AG08395 (cell line): ENCODE measurements at places on chromosomes 4 and X.

DNA sequence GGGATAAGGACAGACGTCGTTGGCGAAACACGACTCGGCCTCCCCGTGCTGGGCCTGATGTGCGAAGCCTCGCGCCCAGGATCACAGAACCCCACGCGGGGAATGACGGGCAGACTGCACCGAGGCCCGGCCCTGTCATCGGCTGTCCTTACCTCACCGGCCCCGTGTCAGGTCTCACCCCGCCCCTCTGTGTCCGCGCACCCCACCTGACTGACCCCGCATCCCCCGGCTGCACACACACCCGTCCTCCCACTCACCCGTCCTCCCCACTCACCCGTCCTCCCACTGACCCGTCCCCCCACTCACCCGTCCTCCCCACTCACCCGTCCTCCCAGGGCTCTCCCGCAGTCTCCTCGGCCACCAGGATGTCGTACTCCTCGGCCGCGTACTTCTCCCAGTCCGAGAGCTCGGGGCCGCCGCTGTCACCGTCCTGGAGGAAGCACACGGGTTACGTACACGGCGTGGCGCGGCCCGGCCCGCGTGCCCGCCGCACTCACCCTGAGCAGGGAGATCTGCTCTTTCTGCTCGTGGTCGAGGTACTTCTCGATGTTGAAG is 19.8 kb upstream of the GTPBP6 start:
- no peak for DNase-seq

GRCh38 chr4:89364541-89364940 is 56.9 kb upstream of the GPRIN3 start:
- no peak for DNase-seq

- no peak for DNase-seq
Measured at GRCh38 chr4:141192564-141192963, 28.1 kb upstream of the ZNF330 start.

- no peak for DNase-seq
Measured at GRCh38 chrX:41723826-41724225, at the start of gene GPR82. Gene GPR82 (plus strand): TSS chrX:41724181. CDS start chrX:41727027, 2,846 bp downstream.

- peak; percentile 79 for DNase-seq
Measured at GRCh38 chr4:111678479-111678878, 466.8 kb upstream of the FAM241A start.

- no peak for DNase-seq
Measured at GRCh38 chrX:24842486-24842885, 148.8 kb downstream of the POLA1 start.

GRCh38 chr4:107444-108429 is 16.6 kb upstream of the ZNF718 start:
- no peak for DNase-seq

- DNase-seq = no peak
Measured at GRCh38 chrX:137547291-137547690, 18.6 kb upstream of the ZIC3 start.

GRCh38 chr4:42523066-42523718 is 125.9 kb downstream of the SHISA3 start:
- DNase-seq = no peak

- peak; percentile 90 for DNase-seq
Measured at GRCh38 chr4:72312032-72312650, 256.9 kb downstream of the ADAMTS3 start.

GRCh38 chrX:88135735-88136134 is 611.3 kb upstream of the CPXCR1 start:
- no peak for DNase-seq

- no peak for DNase-seq
Measured at GRCh38 chr4:188624370-188624769, 485.1 kb downstream of the TRIML1 start.

GRCh38 chrX:66005830-66006449 is 33.9 kb downstream of the VSIG4 start:
- no peak for DNase-seq

- no peak for DNase-seq
Measured at GRCh38 chr4:123346951-123347350, 49.6 kb upstream of the SPRY1 start.

DNA sequence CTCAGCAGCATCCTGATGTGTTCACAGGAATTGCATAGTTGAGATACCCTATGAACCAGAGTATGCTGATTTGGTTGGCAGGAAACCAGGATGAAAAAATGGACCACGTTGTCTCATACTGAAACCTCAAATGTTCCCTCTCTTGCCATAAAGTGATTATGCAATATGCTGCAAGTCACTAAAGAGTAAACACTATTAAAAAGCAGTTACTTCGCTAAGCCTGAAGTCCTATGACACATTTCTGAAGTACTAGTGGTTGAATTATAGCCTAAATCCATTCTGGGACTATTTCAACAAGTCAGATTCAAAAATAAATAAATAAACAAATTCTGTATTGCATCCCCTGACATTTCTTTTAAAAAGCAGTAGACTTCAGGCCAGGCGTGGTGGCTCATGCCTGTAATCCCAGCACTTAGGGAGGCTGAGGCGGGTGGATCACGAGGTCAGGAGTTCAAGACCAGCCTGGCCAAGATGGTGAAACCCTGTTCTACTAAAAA is 106.0 kb upstream of the NAP1L5 start:
- peak; percentile 74 for DNase-seq

GRCh38 chr4:99483636-99484035 is 27.2 kb upstream of the C4orf17 start:
- no peak for DNase-seq

GRCh38 chr4:55345054-55345453 is 988 bp upstream of the SRD5A3 start:
- DNase-seq = no peak

DNA sequence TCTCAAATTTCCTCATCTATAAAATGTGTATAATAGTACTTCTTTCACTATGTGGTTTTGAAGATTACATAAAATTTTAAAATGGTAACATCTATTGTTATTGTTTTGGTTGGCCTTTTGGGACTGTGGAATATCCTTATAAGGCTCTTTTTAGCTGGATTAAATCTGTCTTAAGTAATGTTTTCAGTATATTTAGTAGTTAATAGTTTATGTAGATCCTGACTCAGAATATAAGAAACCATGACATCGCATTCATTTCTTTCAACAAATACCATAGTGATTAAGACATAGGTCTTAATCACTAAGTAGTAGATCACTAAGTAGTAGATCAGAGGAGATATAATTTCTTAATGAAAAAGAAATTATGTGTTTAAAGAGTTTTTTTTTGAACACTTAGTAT is 48.5 kb downstream of the MRPL1 start:
- no peak for DNase-seq

DNA sequence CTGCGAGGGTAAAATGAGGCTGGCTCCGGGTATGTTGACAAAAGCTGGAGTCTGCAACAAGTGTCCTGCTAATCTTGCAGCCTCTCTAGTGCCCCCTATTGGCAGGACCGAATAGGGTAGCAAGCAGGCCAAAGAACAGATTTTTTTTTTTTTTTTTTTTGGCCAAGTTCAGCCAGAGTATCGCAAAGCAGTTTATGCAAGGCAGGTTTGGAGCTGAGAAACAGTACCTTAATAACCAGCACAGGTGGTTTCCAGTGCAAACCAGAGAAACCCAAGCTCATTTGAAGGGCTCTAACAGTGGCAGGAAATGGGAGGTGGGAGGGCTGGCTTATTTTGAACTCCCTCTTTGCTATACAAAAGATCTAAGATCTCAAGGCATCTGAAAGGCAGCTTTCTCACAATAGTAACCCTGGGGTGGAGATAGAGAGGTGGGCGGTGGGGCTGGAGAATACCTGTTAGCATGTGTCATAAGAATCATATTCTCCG is 38.2 kb upstream of the OCIAD2 start:
- no peak for DNase-seq

DNA sequence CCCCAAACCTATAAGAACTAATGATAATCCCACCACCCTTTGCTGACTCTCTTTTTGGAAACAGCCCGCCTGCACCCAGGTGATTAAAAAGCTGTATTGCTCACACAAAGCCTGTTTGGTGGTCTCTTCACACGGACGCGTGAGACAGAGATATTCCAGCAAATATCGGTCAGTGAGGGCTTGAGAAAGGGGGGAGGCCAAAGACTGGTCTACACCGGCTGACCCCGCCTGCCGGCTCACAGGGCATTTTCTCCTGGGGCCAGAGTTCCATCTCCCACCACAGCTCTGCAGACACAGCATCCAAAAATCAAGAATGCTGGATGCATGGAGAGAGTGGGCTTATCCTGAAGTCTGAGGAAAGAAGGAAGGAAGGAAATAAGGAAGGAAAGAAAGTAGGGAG is 176.0 kb downstream of the SHOX start:
- DNase-seq = no peak

- DNase-seq = no peak
Measured at GRCh38 chrX:19625612-19626011, 110.3 kb upstream of the MAP3K15 start.

DNA sequence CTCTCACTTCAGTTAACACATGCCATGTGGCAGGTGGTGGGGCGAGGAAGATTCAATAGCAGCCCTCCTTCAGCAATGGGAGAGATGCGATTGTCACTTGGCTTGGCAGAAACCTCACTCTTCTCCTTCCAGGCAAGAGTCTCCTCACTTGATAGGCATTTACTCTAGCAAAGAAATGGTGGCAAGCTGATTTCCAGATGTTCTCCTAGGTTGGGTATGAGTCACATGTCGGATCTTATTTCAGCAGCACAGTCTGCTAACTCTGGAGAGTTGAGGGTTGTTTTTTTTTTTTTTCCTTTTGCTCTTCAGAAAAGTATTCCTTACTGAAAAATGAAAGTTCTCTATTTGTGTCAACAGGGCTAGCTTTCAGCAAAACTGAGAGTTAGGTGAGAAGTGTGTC is 119.5 kb upstream of the CHRDL1 start:
- DNase-seq = peak; percentile 44

DNA sequence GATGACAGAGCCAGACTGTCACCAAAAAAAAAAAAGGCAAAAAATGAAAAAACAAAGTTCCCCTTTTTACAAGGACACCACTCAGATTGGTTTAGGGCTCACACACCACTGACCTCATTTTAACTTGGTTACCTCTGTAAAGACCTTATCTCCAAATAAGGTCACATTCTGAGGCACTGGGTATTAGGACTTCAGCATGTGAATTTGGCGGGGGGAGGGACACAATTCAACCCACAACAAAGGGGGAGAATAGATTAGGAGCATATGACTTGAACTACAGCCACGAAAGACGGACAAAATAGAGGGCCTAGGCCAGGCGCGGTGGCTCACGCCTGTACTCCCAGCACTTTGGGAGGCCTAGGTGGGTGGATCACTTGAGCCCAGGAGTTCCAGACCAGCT is 31.0 kb upstream of the ARAF start:
- no peak for DNase-seq

- DNase-seq = no peak
Measured at GRCh38 chr4:55568905-55569504, 22.3 kb upstream of the CLOCK start.

- DNase-seq = peak; percentile 43
Measured at GRCh38 chr4:159229164-159229563, 126.3 kb downstream of the RAPGEF2 start.

GRCh38 chrX:118396113-118396512 is 50.2 kb downstream of the WDR44 start:
- no peak for DNase-seq

GRCh38 chr4:13529128-13529919 is 15.0 kb downstream of the NKX3-2 start:
- peak; percentile 1 for DNase-seq

GRCh38 chr4:1093391-1094335 is 19.7 kb downstream of the RNF212 start:
- no peak for DNase-seq

DNA sequence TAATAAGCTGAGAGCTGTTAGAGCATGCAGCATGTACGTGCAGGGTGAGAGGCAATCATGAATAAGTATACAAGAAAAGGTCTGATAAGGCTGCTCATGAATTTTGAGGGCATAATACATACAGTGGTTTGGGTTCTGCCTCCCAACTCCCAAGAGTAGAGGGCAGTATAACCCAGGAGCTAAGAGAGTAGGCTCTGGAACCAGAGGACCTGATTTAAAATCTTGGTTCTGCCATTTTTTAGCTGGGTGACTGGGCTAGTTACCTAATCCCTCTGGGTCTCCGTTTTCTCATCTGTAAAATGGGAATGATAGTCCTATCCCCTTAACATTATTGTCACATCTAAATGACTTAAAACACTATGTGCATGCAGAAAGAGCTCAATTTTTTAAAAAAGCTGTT is 85.3 kb downstream of the LNX1 start:
- no peak for DNase-seq

- DNase-seq = peak; percentile 85
Measured at GRCh38 chr4:78481180-78481579, 70.4 kb upstream of the ANXA3 start.

DNA sequence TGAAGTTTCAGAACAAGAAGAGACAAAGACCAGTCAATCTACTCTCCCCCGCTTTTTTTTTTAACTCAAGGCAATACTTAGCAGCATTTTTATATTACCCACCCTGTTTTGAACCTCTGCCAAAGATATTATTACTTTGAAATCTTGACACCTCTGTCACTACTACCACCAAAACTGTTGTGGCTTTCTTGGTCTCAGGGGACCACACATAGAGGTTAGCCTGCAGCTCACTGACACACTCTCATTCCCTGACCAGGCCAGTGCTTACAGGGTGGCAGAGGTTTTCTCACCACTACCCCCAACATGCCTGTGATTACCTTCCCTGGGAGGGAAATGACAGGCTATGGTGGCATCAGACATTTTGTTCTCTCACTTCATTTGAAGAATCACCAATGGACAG is 137.4 kb upstream of the STIM2 start:
- no peak for DNase-seq

DNA sequence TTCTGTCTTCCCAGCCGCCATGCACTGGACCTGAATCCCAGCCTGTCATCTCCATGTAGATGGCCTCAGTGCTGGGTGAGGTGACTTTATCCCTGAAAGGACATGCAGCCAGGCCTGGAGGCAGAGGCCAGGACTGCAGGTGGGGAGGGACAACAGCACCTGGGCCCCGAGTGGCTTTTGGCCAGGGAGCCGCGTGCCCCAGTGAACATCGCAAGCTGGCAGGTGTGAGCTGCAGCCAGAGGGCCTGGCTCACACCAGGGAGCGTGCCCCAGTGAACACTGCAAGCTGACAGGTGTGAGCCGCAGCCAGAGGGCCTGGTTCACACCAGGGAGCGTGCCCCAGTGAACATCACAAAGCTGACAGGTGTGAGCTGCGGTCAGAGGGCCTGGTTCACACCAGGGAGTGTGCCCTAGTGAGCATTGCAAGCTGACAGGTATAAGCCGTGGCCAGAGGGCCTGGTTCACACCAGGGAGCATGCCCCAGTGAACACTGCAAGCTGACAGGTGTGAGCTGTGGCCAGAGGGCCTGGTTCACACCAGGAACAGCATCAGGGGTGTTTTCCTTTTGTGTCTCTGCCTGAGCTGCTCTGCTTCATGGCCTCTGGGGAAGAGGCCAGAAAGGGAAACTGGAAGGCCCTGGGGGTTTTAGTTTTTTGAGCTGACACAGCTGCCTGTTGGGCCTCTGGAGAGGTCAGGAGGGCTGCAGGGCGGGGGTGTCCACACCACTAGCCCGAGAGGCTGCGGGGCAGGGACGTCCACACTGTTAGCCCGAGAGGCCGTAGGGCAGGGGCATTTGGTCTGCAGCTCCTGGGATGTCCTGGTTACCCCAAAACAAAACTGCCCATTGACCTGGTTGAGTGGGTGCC is 22.7 kb upstream of the PSAPL1 start:
- DNase-seq = no peak
